ENCODE measurements at places on chromosomes 11 and 22.
A peak's percentile ranks its signal among the peaks of the same experiment; 100 is the strongest.

DNA sequence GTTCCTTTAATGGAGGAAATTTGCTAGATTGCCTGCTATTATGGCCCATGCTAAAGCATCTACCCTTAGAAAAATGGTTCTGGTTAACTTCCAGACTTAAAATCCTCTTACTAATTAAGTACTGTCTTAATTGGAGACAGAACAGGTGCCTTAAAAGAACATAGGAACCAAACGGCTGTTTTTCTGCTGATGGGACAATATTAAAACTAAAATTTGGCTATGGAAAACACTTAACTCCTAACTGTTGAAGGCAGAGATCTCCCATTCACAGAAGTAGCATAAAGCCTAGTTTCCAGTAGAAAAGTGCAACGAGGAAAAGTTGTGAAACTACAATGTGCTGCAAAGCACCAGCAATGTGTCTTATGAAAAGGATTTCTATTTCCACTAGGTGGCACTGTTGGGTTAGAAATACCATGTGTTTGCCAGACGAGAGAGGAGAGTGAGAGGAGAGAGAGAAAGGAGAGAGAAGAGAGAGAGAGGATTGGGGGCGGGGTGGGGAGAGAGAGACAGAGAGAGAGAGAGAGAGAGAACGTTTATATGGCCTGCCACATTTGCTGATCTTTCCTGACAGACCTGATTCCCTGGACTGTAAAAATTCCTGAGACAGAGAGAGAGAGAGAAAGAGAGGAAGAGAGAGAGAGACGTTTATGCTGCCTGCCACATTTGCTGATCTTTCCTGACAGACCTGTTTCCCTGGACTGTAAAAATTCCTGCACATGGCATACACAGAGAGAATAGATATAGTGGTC lies 51.5 kb downstream of the FAM181B start:
- no peak for DNase-seq

- no peak for DNase-seq
Measured at GRCh38 chr11:74195828-74196227, 24.7 kb downstream of the PPME1 start.

DNA sequence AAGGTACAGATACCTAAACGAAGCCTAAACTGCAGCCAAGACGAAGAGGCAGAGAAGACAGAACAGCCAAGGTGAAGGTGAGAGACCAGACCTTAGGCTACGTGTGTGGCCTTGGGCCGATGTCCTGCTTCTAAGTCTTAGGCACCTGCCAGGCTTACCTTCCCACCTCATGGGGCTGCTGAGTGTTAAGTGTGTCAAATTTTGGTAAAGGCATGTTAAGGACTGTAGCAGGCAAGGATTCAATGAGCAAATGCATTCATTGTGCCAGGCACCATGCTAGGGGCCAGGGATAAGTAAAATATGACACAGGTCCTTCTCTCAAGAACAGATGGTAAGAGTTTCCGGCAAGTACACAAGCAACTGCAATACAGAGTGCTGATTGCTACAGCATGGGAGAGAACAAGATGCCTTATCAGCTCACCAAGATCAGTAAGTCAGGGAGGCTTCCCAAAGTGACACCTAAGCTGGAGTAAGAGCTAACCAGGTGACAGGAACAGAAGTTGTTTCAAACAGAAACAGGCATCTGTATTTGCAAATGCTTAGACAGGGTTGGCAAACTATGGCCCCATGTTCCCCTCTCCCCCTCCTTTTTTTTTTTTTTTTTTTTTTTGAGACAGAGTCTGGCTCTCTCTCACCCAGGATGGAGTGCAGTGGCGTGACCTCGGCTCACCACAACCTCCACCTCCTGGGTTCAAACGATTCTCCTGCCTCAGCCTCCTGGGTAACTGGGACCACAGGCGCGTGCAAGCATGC lies 46.7 kb downstream of the CLTCL1 start:
- DNase-seq: no peak

DNA sequence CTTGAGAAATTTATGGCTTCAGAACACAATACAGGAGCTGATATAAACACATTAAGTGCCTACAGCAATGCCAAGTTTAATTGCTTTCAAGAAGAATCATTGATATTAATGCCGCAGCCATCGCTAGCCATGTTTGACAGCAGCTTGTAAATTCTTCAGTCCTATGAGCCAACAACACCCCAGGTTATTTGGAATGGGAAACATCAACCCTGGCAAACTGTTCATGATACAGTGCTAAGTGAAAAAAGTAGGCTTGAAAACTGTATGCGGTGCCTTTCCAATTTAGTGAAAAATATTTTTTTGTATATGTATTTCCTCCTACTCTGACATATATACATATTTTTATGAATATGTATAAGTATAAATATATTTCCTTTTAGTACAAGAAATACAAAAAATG lies 142.6 kb downstream of the CSNK2A3 start:
- no peak for DNase-seq

DNA sequence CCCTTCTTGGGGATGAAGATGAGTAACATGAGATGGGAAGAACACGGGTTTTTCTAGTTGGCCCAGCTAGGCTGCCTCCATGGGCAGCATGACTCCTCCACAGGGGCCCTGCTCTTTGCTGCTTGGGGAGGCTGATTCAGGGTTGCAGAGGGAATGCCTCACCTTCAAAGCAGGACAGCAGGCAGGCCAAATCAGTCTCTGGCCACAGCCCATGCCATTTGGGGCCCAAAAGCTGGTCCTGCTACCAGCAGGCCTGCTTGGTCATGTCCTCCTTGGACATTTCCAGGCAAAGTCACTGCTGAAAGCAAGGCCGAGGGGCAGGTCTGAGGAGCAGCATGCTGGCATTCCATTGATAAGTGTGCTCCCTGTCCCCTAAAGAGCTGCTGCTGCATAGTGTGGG lies 13.8 kb upstream of the MAPK8IP1 start:
- no peak for DNase-seq

- DNase-seq: no peak
Measured at GRCh38 chr11:2923446-2924375, 5.5 kb downstream of the PHLDA2 start.

DNA sequence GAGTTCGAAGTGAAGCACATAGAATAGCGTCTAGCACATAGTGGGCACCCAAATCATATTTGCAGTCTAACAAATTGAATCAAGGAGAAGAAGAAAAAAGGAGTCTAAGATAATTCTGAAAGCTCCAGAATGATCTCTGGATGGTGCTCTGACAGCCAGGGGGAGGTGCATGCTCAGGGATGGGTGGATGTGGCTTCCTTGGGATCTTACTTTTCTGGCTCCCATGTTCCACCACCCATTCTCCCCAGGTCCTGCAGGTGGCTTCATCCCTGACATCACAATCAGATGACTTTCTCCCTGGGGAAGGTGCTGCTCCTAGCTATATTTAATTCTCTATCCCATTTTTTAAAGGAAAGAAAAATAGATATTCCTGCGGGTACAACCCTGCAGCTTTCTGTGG lies 381.9 kb downstream of the CADM1 start:
- DNase-seq: no peak

DNA sequence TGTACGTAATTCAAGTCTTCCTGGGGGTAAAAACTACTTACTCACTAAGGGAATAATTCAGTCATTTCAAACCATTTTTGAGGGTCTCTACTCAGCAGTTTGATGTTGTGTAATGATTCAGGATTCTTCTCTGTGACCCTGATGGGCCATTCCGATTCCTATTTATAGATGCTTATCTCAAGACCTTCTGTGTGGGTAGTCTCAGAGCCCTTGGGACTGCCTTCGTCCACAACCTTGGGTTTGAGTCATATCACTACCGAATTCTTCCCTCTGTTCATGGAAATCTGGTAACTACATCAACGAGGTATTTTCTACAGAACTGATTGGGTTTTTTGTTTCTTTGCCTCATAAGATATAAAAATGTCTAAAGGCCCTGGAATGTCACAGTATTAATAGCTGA lies 14.3 kb upstream of the CBX6 start:
- DNase-seq: no peak

DNA sequence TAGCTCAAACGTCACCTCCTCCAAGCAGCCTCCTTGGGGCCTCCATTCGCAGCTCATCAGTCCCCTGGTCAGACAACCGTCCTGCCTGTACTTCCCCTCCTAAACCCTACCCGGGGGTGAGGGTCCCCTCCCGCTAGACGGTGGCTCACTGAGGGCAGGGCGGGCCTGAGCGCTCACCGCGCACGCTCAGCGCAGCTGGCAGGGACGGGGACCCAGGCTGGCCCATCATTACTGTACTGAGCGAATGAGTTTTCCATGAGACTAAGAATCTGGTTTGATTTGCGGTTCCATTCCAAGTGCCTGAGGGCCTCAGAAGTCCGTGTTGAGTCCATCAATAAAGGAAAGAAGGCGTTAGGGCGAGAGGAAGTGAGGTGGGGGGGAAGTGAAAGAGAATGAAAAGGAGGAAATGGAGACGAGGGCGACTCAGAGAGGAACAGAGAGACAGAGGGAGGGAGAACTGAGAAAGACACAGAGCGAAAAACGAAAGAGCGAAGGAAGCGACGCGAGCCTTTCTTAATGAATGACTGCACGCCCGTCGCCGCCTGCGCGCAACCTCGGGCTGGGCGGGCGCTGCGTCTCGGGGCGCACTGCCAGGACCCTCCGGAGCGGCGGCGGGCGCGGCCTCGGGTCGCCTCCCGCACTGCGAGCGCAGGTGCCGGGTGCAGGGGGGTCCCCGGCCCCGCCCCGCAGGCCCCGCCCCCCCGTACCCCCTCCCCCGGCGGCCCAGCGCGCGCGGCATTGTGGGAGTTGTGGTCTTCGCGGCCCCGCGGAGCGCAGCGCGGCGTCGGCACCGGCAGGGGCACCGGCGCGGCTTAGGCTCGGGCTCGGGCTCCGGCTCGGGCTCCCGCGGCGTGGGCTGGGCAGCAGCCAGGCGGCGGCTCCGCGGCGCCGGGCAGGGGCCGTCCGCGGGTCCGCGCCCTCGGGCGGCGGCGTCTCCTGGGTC lies at the start of gene ASPHD2:
ASPHD2 (plus strand) TSS at position 746 of the 943 bp plus-strand sequence. CDS start 4,356 bp downstream, outside the sequence.
- DNase-seq: peak; percentile 60

- DNase-seq: no peak
Measured at GRCh38 chr11:72735495-72736027, 16.6 kb downstream of the ARAP1 start.

GRCh38 chr11:128488471-128488870 lies 98.9 kb downstream of the ETS1 start:
- DNase-seq: no peak

DNA sequence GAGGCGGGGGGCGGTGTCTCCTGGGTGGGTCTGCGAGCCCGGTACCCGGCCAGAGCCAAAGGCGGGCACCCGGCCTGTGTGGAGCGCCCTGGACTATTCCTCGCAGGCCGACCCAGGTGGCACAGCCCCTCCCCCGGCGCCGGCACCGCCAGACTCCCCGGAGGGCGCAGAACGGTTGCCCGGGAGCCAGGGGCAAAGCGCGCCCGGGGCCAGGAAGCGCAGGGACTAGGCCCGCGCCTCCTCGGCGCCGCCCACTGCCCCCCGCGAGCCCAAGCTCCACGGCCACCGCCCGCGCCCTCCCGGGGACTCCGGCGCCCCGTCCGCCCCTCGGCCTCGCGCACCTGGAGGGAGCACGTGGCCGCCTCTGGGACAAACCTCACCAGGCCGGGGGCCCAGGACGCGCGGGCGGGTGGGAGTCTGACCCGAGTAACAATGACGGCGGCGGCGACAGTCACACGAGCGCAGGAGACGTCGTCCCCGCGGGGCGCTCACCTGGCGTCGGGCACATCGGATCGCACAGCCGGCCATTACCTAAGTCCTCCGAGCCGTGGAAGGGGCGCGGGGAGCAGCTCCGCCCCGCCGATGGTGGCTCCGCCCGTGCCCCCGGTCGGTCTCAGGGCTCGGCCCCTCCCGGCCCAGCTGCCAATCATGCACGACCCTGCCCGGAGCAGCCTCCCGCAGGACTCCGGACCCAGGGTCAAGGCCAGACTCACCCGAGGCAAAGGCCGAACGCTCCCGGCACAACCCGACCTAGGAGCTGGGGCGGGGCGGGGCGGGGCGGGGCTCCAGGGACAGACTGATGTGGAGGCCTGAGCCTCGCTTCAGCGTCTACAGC lies 7.4 kb downstream of the PLXNB2 start:
- DNase-seq: no peak

- no peak for DNase-seq
Measured at GRCh38 chr22:42714768-42715390, 5.8 kb downstream of the A4GALT start.

GRCh38 chr11:63813563-63814382 lies 517 bp downstream of the SPINDOC start:
- DNase-seq: no peak

GRCh38 chr11:109363682-109364081 lies 58.3 kb upstream of the C11orf87 start:
- no peak for DNase-seq

- no peak for DNase-seq
Measured at GRCh38 chr11:46667043-46667481, 33.4 kb downstream of the ARHGAP1 start.

- DNase-seq: no peak
Measured at GRCh38 chr22:46021577-46021976, 44.6 kb upstream of the WNT7B start.

GRCh38 chr11:69397732-69398131 lies 83.7 kb upstream of the LINC01488 start:
- no peak for DNase-seq

DNA sequence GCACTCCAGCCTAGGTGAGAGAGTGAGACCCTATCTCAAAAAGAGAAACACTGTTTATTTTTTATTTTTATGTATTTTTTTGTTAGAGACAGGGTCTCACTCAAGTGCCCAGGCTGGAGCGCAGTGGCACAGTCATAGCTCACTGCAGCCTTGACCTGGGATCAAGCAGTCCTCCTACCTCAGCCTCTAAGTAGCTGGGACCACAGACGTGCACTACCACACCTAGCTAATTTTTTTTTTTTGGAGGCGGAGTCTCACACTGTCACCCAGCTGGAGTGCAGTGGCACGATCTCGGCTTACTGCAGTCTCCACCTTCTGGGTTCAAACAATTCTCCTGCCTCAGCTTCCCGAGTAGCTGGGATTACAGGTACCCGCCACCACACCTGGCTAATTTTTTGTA lies 6.4 kb downstream of the RBX1 start:
- DNase-seq: no peak

- DNase-seq: no peak
Measured at GRCh38 chr22:47606426-47606825, 844.0 kb downstream of the TBC1D22A start.

- no peak for DNase-seq
Measured at GRCh38 chr22:41383085-41383484, 1.3 kb downstream of the TEF start.

GRCh38 chr11:120338107-120338933 lies 2.1 kb downstream of the ARHGEF12 start:
- DNase-seq: no peak

DNA sequence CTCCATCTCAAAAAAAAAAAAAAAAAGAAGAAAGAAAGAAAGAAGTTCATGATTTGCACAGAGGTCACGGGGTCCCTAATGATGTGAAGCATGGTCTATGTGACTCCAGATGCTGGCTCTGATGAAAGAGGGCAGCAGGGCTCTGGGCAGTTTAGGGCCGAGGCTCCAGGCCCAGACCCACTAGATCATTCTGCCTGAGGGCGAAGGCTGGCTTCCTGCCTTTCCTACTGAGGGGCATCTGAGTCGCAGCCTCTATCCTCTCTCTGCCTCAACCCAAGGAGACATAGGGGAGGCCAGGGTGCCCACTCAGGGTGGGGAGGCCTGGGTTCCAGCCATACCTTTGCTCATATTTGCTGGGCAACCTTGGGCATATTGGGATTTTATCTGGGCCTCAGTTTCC lies 4.8 kb downstream of the SLC35E4 start:
- DNase-seq: no peak

GRCh38 chr11:93016595-93016994 lies 47.1 kb downstream of the MTNR1B start:
- no peak for DNase-seq

GRCh38 chr11:68584097-68584496 lies 100.2 kb upstream of the GAL start:
- DNase-seq: no peak

GRCh38 chr22:26199665-26200064 lies 30.4 kb downstream of the SEZ6L start:
- no peak for DNase-seq

- no peak for DNase-seq
Measured at GRCh38 chr11:45089676-45090499, 56.6 kb upstream of the PRDM11 start.
